Breast epithelium (tissue), 4 donors: ENCODE measurements at places on chromosomes 1 and 21. TPM values are rescaled to one million over a fixed set of nuclear protein-coding genes. Genes with fewer than 3 reads are reported as not detected.

DNA sequence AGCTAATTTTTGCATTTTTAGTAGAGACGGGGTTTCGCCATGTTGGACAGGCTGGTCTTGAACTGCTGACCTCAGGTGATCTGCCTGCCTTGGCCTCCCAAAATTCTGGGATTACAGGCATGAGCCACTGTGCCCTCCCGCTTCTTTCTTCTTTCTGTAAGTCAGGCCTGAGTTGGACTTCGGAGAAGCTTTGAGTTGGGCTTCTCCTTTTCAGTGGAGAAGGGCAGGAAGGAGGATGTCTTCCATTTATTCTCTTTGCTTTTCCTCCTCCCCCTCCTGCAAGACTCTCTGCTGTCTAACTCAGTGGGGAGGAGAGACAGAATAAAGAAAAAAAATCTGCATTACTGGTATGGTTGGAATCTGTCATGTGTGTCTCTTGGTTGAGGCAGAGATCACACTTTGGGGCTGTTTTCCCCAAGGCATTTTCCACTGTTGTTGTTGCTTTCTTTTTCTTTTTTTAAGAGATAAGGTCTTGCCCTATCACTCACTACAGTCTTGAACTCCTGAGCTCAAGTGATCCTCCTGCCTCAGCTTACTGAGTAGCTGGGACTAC is 13.2 kb upstream of the DEGS1 start:
- peak overlapping the region; percentile 55 for H3K27ac ChIP-seq
- no peak overlapping the region for H3K4me3 ChIP-seq
- H3K36me3 ChIP-seq: no peaks in the 10 kb centered on the region
- H3K27me3 ChIP-seq: no peaks in the 10 kb centered on the region
- DNase-seq: no peak

- H3K4me1 ChIP-seq: no peaks in the 10 kb centered on the region
- H3K27me3 ChIP-seq: no peaks in the 10 kb centered on the region
- H3K27ac ChIP-seq: no peak overlapping the region
- H3K36me3 ChIP-seq: no peaks in the 10 kb centered on the region
- H3K4me3 ChIP-seq: no peak overlapping the region
Observed at GRCh38 chr21:46003575-46004007, 22.0 kb downstream of the COL6A1 start.

DNA sequence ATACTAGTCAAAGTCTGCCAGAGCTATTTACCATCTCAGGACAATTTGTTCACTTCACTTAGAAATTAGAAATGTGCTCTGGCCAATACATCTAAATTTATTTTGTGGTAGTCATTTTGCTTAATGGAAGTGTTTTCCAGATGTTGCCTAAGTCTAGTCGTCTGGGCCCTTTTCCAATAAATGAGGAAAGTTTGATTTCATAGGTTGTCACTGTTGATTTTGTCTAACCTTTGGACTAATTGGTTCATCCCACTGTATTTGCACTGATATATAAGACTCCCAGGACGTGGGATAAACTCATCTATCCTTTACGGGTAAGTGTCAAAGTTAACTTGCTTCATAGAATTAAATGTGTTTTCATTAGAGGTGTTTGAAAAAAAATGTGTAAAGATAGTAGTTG is 79.1 kb downstream of the TPR start:
- no peaks in the 10 kb centered on the region for H3K4me1 ChIP-seq
- no peak for DNase-seq
- H3K27me3 ChIP-seq: no peaks in the 10 kb centered on the region
- H3K27ac ChIP-seq: no peak within 1 kb of the TSS

DNA sequence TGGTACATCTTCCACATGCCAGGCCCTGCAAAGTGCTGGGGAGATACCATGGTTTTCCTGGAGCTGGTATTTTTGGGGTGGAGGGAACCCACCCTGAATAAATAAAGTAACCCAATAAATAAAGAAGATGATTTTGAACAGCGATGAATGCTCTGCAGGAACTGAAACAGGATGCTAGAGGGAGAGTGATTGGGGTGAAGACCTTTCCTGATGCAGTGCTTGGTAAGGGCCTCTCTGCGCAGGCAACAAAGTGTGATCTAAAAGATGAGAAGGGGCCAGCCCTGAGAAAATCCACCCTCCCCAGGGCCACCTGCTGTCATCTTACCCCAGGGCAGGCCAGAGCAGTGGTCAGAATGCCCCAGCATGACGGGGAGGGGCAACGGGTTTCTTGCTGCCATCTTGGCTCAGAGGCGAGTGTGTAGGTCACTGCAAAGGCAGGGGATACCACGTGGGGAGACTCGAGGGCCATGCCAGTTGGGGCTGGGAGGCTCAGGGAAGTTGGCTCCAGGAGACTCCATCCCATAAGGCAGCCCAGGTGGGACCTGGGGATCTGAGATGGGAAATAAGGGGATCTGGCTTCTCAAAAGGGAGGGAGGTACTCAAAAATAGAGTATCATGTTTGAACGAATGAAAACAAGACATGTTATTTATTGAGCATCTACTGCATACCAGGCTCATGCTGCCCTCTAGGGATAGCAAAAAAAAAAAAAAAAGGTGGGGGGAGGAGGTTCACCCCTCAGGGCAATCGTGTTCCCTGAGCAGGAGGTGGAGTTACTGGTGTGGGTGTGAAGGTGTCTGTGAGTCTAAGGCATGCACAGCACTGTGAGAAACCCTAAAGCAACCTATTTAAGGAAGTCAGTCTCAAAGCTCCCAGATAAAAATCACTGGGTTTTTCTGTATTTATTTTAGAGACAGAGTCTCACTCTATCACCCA is 2.8 kb downstream of the SRARP start:
- no peak for DNase-seq
- no peak overlapping the region for H3K4me3 ChIP-seq
- H3K4me1 ChIP-seq: peaks cover 3% of the 10 kb centered on the region
- no peaks in the 10 kb centered on the region for H3K27me3 ChIP-seq
- no peaks in the 10 kb centered on the region for H3K36me3 ChIP-seq

DNA sequence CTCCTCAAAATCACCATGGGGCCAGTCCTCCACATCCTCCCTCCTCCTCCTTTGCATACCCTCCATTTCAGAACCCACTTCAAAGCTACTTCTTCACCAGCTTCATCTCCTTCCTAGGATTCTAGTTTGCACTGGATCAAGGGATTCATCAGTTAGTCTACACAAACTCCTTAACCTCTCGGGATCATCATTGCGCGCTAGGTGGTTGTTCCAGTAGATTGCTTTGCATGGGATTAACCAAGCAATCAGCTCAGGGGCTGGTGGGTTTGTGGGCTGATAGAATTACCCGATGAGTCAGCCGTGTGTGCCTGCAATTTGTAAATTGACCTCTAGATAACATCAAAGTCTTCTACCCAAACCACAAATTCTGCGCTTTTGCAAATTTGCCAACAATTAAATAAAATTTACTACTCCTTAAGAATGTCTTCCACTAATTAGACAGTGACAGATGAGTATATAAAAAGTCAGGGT is 7.7 kb downstream of the KANK4 start:
- no peak overlapping the region for H3K27ac ChIP-seq
- no peak overlapping the region for H3K4me3 ChIP-seq
- H3K27me3 ChIP-seq: no peaks in the 10 kb centered on the region

DNA sequence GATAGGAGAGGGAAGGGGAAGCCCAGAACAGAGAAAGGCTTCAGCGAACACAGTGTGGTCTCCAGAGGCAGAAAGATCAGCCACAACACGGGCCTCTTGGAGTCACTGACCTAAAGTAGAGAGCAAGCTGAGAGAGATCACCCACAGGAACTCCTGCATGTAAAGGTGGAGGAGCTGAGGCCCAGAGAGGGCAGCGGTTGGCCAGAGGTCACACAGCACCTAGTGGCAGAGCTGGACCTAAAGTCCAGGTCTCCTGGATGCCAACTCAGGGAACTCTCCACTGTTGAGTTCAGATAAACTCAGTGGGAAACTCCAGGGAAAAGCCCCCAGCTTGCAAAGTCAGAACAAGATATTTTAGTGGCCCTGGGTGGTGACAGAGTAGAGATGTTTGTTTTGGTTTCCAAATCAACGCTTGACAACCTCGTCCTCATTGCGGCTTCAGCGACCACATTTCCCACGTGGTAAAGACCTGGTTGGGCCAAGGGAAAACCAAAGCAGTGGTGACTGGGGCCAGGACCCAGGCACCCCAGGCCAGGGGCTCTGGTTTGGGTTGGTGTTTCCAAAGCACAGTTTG is 4.6 kb downstream of the IFFO2 start:
- DNase-seq: no peak
- no peaks in the 10 kb centered on the region for H3K27me3 ChIP-seq
- H3K36me3 ChIP-seq: no peaks in the 10 kb centered on the region

GRCh38 chr1:223426936-223427335 is 33.7 kb downstream of the CCDC185 start:
- peak overlapping the region; percentile 48 for H3K27ac ChIP-seq
- H3K36me3 ChIP-seq: no peaks in the 10 kb centered on the region
- no peak overlapping the region for H3K4me3 ChIP-seq
- no peaks in the 10 kb centered on the region for H3K27me3 ChIP-seq
- no peak for DNase-seq

PLEKHN1 gene
- total RNA-seq: 1.6 TPM

DNA sequence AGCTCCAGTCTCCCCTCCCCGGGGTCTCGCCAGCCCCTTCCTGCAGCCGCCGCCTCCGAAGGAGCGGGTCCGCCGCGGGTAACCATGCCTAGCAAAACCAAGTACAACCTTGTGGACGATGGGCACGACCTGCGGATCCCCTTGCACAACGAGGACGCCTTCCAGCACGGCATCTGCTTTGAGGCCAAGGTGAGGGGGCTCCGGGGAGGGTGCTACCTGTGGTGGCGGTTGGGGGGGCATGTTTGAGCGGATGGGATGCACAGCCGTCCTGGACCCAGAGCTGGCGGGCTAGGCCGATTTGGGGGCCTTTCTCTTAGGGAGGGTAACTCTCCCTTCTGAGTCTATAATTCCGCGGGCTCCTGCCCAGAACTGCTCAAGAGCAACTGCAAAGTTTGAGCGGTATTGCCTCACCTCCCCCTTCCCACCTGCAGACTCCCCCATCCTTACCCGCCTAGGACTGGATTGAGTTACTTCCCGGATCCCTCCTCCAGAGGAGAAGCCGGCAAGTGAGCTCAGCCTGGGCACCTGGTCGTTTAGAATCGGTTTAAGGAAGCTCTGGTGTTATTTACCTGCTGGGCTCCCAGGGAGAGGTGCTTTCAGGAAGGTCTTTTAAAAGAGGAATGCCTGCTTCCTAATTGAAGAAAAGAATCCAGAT is 730 bp downstream of the NOS1AP start:
- H3K27ac ChIP-seq: peak overlapping the region; percentile 86
- H3K27me3 ChIP-seq: no peaks in the 10 kb centered on the region
- peaks cover 6% of the 10 kb centered on the region for H3K4me1 ChIP-seq
- no peak for DNase-seq
